ENCODE measurements at places on chromosomes 12 and 14. TPM values are rescaled to one million over a fixed set of nuclear protein-coding genes. Genes with fewer than 3 reads are reported as not detected.

ACAD10 gene
- 19.1 TPM for total RNA-seq

SMCO2 gene
- 0.67 TPM for total RNA-seq

CMKLR1 gene
- 44.6 TPM for total RNA-seq

HOXC12 gene
- total RNA-seq: not detected

DDX11 gene
- 16.4 TPM for total RNA-seq

EFCAB11 gene
- total RNA-seq: 6.1 TPM

TAC3 gene
- not detected for total RNA-seq

SOAT2 gene
- 0.90 TPM for total RNA-seq

CLEC6A gene
- not detected for total RNA-seq

LMNTD1 gene
- total RNA-seq: not detected

P2RX7 gene
- 5.0 TPM for total RNA-seq

MGP gene
- 4,815 TPM for total RNA-seq

PPFIA2 gene
- 22.6 TPM for total RNA-seq

TAS2R19 gene
- total RNA-seq: 4.3 TPM

TMTC3 gene
- 29.2 TPM for total RNA-seq
